Iris pigment epithelial cell (primary cell): ENCODE measurements at places on chromosomes 12 and 14.

GRCh38 chr14:105430042-105430441 lies 10.4 kb downstream of the MTA1 start:
- DNase-seq = no peak

DNA sequence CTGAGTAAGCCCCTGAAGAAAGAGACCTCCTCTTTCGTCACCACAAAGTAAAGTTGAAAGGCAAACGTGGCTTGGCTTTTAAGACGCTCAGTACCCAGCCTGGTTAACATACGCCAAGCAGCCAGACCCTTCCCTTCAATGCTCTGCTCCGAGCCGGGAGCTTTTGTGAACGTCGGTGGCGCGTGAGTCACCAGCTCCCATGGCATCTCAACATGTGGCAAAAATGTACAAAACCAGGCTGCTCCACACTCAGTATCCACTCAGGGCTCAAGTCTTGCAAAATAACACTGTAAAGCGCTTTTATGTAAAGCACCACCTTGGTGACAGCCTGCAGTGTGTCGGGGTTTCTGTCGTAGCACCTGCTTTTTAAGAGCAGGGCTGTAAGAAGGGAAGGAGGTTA lies 89.0 kb downstream of the SETD3 start:
- DNase-seq = peak; percentile 15

- DNase-seq = no peak
These were observed 22.5 kb upstream of the MANSC4 start for GRCh38 chr12:27802511-27802910.

- DNase-seq = peak; percentile 52
These were observed 230.9 kb upstream of the LRIG3 start for GRCh38 chr12:59151243-59151642.

GRCh38 chr12:4412465-4412864 lies 33.0 kb upstream of the FGF23 start:
- DNase-seq = no peak

DNA sequence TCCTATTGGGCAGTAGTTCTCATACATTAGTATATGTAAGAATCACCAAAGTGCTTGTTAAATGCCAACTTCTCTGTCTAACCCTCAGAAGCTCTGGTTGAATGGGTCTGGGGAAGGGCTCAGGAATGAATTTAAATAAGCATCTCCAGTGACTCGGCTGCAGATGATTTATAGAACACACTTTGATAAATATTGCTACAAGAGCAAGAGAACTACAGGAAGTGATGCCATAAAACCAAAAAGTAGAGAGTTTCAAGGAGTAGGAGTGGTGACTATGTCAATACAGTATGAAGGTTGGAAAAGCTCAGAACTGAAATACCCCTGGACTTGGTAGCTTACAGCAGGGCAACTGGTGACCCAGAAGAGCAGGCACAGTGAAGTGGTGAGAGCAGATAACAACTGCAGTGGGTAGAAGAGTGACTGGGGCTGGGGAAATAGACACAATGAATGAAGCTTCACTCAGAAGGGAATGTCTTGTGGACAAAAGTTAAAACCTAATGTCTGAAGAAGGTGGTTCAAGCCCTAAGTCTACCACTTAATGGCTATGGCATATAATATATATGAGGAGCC lies 8.0 kb upstream of the PLEKHA5 start:
- DNase-seq = no peak

- no peak for DNase-seq
These were observed 392.9 kb upstream of the FOXG1 start for GRCh38 chr14:28373721-28374120.

DNA sequence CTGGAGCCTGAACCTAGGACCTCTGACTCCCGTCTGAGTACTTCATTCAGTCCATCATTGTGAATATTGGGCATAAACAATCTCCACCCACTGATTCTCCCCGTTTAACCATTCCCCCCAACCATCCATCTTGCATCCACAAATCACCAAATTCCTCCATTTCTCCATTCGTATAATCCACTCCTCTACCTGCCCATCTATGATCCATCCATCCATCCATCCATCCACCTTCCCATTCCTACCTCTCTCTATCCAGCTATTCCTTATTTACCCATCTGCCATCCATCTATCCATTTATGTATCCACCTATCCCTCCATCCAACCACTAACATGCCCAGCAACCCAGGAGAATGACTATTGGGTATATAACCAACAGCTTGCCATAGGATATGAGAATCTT lies 87.5 kb downstream of the CALM1 start:
- DNase-seq = no peak

DNA sequence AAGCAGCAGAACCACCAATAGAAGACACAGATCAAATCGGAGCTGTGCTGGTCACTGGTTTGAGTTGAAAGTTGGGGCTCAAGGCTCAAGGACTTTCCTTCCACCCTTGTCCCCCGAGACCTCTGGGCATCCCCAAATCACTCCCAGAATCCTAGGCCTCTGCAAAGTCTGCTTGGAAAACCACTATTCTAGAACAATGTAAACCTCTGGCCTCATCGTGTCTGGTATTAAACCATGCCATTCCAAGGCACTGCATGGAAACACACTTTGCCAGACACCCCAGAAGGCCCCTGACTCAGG lies 288.0 kb downstream of the DPF3 start:
- no peak for DNase-seq

- no peak for DNase-seq
These were observed 6.8 kb upstream of the LHX5 start for GRCh38 chr12:113478351-113479011.
